ENCODE measurements at places on chromosomes 7 and 10. TPM values are rescaled to one million over a fixed set of nuclear protein-coding genes. Genes with fewer than 3 reads are reported as not detected.

- no peak overlapping the region for H3K27ac ChIP-seq
- no peak for DNase-seq
- H3K27me3 ChIP-seq, result no peaks in the 10 kb centered on the region
- H3K4me3 ChIP-seq, result no peak overlapping the region
These were observed 11.1 kb upstream of the CALML5 start for GRCh38 chr10:5510281-5511072.

BHLHA15 gene
- total RNA-seq, result not detected

BTBD16 gene
- 0.46 TPM for total RNA-seq

TSPAN33 gene
- total RNA-seq, result 7.0 TPM

DNA sequence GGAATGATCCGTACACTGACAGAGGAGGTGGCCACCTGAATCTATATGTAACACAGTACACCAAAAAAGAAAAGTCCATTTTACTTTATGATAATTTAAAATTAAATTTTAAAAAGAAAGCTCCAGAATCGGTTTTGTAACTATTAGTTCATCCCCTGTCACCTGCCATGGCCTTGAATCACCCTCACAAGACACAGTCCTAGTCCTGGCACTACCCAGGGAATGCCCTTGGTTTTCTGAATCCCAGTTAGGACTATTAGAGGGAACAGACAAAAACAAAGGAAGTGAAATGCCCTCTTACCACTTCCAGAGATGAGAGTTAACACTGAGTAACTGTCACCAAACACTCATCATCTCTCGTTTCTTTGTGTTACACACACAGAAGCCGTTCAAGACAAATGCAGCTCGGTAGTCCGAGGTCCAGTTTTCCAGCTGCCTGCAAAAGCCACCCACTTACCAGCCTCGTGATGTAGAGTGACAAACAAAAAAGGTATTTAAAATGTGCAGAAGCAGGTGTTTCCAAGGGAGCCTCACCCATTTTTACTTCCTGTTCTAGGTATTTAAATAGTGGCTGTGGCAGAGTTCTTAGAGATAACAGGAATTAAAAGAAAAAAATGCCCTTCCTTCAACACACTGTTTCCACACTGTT lies 6.1 kb downstream of the PTPRN2 start:
- H3K4me1 ChIP-seq, result peaks cover 5% of the 10 kb centered on the region
- no peak for DNase-seq
- no peaks in the 10 kb centered on the region for H3K27me3 ChIP-seq
- H3K27ac ChIP-seq, result no peak overlapping the region

PPP1R3A gene
- 0.14 TPM for total RNA-seq

GRCh38 chr10:80988755-80989154 lies 451.1 kb downstream of the SH2D4B start:
- no peak overlapping the region for H3K4me3 ChIP-seq
- H3K27ac ChIP-seq, result no peak overlapping the region
- no peaks in the 10 kb centered on the region for H3K27me3 ChIP-seq
- DNase-seq, result no peak

- peak overlapping the region; percentile 23 for H3K4me3 ChIP-seq
- no peaks in the 10 kb centered on the region for H3K36me3 ChIP-seq
- peaks cover 37% of the 10 kb centered on the region for H3K4me1 ChIP-seq
- H3K27me3 ChIP-seq, result no peaks in the 10 kb centered on the region
- peak; percentile 93 for DNase-seq
These were observed 32.4 kb downstream of the WBP1L start for GRCh38 chr10:102775935-102776669.

NME8 gene
- not detected for total RNA-seq

- H3K4me3 ChIP-seq, result no peak overlapping the region
- peak overlapping the region; percentile 69 for H3K27ac ChIP-seq
- H3K36me3 ChIP-seq, result no peaks in the 10 kb centered on the region
- DNase-seq, result no peak
- no peaks in the 10 kb centered on the region for H3K4me1 ChIP-seq
These were observed 6.6 kb downstream of the YWHAG start for GRCh38 chr7:76352193-76352592.

DNA sequence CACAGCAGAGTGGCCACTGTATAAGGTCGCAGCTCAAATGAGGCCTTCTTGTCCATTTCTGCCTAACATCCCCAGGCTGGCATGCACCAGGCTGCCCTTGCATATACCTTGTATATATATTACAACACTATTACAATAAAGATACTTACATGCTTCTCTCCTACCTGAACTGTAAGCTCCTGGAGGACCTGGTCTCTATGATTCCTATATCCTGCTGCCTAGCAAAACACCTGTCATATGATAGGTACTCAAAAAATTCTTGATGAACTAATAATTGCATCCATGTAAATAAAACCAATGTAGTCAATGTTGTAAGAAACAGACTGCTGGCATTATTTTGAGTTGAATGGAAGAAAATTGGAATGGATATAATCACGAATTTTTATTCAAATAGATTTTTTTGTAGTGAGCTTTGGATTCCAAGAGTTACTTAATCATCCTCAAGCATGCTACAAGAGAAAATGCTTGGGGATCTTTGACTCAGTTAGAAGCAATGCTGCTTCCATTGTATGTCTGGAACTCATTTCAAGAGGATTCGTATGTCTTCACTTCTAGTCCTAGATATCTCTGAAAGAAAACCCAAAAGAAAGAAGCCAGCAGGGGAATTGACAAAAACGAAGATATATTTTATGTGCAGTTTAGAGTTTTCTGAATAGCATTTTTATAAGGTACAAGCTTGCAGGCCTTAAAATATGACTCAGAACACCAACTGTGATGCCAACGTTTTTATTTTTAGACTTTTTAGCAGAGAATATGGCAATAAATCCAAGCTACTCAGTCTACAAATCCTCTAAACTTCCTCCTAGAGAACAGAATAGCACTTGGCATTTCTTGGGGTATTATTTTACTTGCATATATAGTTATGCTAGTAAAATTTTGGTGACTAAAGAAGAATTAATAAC lies 53.1 kb downstream of the OSBPL3 start:
- no peak overlapping the region for H3K4me3 ChIP-seq
- no peaks in the 10 kb centered on the region for H3K36me3 ChIP-seq
- H3K4me1 ChIP-seq, result no peaks in the 10 kb centered on the region
- no peak overlapping the region for H3K27ac ChIP-seq
- no peak for DNase-seq

NMT2 gene
- total RNA-seq, result 42.7 TPM

CPED1 gene
- total RNA-seq, result 47.4 TPM

DNA sequence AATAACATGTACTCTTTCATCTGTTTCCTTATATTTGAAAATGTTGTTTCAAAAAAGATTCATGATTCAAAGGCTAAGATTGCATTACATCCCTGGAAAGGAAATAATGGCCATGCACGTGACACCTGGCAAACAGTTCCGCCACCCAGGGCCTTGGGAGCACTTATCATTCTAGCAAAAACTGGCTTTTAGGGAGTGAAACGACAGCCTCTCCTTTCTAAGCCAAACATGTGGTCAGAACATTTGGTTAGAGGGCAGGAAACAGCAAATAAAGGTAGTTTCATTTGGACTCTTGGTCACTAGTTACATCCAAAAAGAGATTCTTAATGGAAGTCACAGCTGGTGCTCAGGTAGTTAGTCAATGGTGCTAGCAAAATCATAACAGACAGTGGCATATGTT lies 83.5 kb downstream of the FAS start:
- DNase-seq, result peak; percentile 65
- peaks cover 4% of the 10 kb centered on the region for H3K4me1 ChIP-seq
- H3K36me3 ChIP-seq, result no peaks in the 10 kb centered on the region
- no peaks in the 10 kb centered on the region for H3K27me3 ChIP-seq
- peak overlapping the region; percentile 51 for H3K27ac ChIP-seq

- H3K27ac ChIP-seq, result no peak overlapping the region
- H3K4me1 ChIP-seq, result no peaks in the 10 kb centered on the region
- H3K27me3 ChIP-seq, result no peaks in the 10 kb centered on the region
- no peak for DNase-seq
- H3K4me3 ChIP-seq, result no peak overlapping the region
- H3K36me3 ChIP-seq, result no peaks in the 10 kb centered on the region
These were observed 39.8 kb upstream of the EPC1 start for GRCh38 chr10:32386623-32387260.

GRCh38 chr7:91325726-91326125 lies 61.5 kb downstream of the FZD1 start:
- no peak overlapping the region for H3K4me3 ChIP-seq
- H3K27ac ChIP-seq, result no peak overlapping the region
- H3K27me3 ChIP-seq, result no peaks in the 10 kb centered on the region
- no peaks in the 10 kb centered on the region for H3K4me1 ChIP-seq
- DNase-seq, result no peak

GRCh38 chr10:88401671-88402347 lies 181.3 kb downstream of the RNLS start:
- no peak for DNase-seq
- no peak overlapping the region for H3K4me3 ChIP-seq
- no peaks in the 10 kb centered on the region for H3K36me3 ChIP-seq
- H3K27ac ChIP-seq, result peak overlapping the region; percentile 32
- no peaks in the 10 kb centered on the region for H3K4me1 ChIP-seq

GRCh38 chr7:100167912-100168323 lies 499 bp downstream of the GAL3ST4 start:
- DNase-seq, result no peak
- no peaks in the 10 kb centered on the region for H3K27me3 ChIP-seq
- H3K4me1 ChIP-seq, result peaks cover 5% of the 10 kb centered on the region
- H3K36me3 ChIP-seq, result no peaks in the 10 kb centered on the region
- H3K4me3 ChIP-seq, result peak overlapping the region; percentile 46

DNA sequence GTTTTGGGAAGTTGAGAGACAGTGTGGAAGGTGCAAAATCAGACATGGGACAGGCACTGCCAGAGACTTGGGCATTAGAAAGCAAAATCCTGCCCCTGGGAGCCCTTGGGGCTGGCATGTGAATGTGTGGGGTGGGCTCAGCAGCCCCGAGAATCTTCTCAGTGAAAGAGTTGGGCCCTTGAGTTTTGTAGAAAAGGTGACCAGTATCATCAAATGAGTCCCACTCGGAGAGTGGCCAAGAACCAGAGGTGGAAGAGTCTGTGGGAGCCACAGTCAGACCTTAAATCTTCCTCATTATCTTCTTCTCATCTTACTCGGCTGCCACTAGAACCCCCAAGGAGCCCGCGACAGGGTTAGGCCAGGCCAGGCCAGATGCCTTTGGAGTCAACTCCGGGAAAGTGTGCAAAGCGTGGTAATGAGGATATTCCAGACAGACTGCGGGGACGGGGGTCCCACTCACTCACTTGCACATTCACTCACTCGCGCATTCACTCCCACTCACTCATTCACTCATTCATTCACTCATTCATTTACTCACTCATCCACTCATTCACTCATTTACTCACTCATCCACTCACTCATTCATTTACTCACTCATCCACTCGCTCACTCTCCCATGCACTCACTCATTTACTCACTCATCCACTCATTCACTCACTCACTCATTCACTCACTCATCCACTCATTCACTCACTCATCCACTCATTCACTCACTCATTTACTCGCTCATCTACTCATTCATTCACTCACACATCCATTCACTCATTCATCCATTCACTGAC lies 74.9 kb downstream of the CARD11 start:
- H3K27me3 ChIP-seq, result no peaks in the 10 kb centered on the region
- DNase-seq, result no peak
- no peaks in the 10 kb centered on the region for H3K36me3 ChIP-seq
- no peak overlapping the region for H3K27ac ChIP-seq

CARD11 gene
- total RNA-seq, result 1.0 TPM

MMD2 gene
- total RNA-seq, result not detected

GRCh38 chr7:24434972-24435371 lies 138.3 kb upstream of the PALS2 start:
- no peak for DNase-seq
- H3K27ac ChIP-seq, result no peak overlapping the region
- H3K4me3 ChIP-seq, result no peak overlapping the region
- no peaks in the 10 kb centered on the region for H3K36me3 ChIP-seq
